ENCODE measurements at places on chromosomes 4 and X.

- no peak for DNase-seq
Observed at GRCh38 chr4:10605746-10606482, 78.7 kb downstream of the CLNK start.

GRCh38 chr4:31100536-31100935 is 380.4 kb downstream of the PCDH7 start:
- DNase-seq, result no peak

DNA sequence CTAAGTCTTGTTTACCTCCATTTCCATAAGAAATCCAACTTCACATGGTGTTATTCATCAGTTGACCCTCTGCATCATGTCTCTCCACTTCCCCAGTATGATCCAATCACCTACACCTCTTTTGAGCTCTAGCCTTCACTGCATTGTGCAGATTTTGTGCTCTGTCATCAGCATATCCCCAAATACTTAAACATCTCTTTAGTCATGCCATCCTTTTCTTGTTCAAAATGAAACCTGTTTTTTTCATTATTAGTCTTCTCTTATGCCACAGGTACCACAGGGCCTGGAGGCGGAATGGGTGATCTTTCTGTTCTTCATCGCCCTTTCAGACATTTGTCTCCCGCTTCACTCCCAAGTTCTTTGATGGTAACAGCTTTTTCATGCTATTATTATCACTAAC is 382.7 kb upstream of the GALNTL6 start:
- DNase-seq, result no peak

DNA sequence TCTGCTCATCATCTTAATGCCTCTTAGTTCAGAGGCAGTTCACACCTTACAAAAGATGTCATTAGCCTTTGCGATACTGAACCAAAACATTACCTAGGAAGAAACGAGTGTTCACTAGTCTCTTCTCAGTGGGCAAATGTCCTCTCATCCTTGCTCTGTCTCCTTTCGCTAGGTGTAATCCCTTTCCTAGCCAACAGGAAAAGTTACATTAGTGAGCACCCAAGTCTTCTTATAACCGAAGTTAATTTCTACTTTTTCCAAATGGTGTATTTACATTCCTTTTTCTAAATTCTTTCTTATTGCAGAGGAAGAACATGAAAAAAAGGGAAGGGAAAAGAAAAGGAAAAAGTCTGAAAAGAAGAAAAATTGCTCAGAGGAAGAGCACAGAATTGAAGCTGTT is 46.9 kb downstream of the SMIM31 start:
- no peak for DNase-seq

DNA sequence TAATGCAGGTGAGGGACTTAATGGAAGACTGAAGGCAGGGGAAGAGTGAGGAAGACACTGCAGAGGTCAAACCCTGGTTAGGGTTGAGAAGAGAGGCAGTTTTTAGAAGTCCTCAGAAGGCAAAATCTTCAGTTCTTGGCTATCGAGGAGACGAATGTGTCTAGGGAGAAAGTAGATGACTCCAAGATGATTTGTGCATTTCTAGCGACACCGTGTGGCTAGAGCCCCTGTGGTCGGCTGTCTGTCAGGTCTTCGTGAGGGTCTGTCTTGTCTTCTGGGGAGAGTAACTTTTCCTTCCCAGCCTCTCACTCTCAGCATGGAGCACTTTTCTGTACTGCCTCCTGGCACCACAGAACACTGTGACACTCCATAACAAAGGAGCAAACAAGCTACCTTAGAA is 458.1 kb downstream of the STIM2 start:
- no peak for DNase-seq

DNA sequence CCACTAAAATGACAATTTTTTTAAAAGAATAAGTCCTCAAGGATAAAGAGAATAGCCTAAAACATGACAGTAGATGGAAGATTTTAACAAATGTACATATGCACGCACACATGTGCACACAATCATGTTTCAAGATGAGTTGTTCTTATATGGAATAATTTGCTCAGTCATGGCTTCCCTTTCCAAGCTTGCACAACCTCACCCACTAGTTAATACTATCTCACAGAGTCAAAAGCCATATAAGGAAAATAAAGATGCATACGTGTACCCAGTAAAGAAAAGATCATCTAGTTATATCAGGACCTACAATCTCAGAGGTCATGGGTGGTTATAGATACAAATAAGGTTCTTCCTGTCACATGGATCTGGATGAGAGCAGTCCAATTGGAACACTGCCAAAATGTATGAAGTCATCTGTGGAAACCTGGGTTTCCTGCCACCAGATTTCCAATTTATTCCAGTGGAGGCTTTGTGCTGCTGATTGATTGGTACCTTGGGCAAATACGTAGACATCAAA is 56.1 kb downstream of the FAM13A start:
- no peak for DNase-seq

DNA sequence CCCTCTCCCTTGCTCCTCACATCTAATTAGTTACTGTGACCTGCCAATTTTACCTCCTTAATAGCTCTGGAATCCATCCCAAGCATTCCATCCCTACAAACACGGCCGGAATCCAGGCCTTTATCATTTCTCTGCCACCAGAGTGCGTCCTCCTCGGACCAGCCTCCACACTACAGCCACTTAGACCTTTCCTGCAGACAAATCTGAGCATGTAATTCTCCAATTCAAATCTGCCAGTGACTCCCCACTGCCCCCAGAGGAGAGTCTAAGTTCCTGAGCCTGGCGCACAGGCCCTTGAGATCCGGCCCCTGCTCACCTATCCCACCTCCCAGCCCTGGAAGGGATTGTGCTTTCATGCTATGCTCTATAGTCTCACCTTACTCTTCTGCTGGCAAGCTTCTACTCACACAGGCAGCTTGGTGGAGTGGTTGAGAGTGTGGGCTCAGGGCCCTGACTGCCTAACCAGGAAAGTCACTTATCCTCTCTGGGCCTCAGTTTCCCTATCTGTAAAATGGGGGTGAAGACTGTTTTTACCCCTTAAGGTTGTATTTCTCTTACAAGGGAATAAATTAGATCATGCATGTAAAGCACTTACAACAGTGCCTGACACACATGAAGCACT is 31.2 kb downstream of the PJA1 start:
- no peak for DNase-seq

- DNase-seq, result no peak
Observed at GRCh38 chr4:85756938-85757337, 282.0 kb downstream of the ARHGAP24 start.

GRCh38 chr4:123618606-123619005 is 222.0 kb downstream of the SPRY1 start:
- no peak for DNase-seq

DNA sequence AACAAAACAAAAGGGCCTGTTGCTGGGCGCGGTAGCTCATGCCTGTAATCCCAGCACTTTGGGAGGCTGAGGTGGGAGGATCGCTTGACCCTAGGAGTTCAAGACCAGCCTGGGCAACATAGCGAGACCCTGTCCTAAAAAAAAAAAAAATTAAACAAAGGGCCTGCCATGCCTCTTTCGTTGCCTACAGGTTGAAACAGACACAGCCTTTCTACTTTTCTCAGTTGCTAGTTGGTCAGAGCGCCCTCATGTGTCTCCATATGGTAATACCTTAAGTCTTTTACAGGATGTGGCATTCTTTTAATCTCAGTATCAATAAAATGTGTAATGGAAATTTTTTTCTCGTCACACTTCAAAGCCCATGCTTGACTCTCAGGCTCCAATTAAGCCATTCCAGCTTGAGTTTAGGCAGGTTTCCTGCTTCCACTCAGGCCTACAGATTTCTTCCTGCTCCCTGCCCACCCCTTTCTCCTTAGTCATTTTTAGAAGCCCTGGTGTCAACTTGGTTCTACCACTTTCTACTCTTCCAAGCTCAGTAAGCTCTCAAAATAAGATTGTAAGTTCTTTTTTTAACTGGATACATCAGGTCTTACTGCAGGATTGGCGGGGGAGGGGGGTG is 4.6 kb upstream of the SOWAHD start:
- DNase-seq, result no peak

DNA sequence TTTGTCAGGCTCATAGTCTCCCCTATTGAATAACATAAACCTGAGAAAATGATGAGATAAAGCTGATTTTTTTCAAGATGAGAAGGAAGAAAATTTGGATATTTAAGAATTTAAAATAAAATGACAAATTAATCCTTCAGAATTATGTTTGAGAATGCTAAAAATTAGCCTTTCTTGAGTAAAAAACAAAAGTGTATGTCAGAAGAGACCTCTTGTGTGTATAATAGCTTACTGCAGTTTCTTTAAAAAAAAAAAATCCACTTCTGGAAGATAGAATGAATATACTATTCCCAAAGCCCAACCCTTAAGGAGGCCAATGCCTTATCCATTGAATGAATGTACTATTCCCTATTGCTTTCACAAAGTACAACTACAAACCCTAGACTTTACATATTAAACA is 281.8 kb downstream of the RAPGEF2 start:
- DNase-seq, result no peak

DNA sequence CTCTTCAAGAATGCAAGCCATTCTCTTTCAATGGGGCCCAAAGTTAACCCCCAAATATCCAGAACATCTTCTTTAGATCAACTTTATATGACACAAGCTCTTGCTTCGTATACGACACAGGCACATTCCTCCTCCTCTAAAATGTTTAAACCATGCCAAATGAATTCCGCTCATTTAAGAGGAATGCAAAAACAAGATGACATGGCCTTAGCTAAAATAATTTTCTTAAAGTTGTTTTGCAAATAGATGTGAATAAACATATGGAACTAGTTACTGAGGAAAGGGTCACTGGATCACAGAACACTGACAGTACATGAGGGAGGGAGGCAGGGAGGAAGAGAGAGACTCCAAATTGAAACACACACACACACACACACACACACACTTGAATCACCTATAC is 97.4 kb downstream of the RASL11B start:
- DNase-seq, result no peak

- no peak for DNase-seq
Observed at GRCh38 chrX:73847100-73847499, 284.1 kb downstream of the CHIC1 start.

DNA sequence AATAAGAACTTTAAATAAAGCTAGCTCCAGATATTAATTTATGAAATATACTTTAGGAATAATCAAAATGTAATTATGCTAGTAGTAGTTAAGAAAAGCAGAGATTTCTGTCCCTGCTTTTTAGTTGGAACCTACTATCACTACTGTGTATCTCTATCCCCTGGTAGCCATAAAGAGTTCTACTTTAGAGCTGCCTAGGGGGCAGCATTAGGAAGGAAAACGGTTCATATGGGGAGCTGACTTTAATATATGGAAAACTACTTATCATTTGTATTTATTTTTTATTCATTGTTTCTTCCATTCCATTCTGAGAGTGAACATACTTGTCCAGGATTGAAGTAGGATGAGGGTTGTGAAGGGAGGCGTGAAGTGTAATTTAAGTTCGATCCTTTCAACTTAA is 40.9 kb downstream of the CPEB2 start:
- DNase-seq, result no peak

DNA sequence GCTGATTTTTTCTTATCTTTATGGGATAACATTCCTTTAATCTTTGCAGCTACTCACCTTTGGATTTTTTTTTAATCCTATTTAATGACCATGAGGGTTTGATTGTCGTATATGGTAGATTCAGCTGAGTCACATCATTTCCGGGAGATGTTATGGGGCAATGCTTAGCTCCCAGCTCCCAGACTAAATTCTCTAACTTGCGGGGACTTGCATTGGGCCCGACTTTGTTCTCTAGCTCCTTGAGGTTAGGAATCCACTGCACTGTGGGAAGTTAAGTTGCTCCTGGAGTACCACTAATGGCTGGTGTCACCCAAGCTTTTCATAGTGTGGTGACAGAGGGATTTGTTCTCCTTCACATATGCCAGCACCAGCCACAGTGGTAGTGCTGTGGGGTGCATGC is 287.4 kb downstream of the TECRL start:
- DNase-seq, result no peak

DNA sequence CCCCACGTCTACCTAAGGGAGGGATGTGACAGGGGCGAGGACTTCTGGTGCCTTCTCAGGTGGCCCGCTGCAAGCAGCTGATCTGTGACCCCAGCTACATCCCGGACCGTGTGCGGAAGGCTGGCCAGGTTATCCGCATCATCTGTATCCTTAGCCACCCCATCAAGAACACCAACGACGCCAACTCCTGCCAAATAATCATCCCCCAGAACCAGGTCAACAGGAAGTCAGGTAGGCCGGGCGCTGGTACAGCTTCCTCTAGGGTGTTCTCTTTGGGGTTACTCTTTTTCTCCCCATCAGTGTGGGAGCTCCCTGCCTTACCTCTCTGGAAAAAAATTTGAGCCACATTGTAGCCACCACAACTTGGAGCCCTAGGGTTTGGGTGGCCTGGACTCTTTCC is 2.4 kb upstream of the FAM50A start:
- DNase-seq, result no peak

GRCh38 chr4:147820975-147821374 is 89.1 kb downstream of the ARHGAP10 start:
- DNase-seq, result no peak

GRCh38 chr4:18388039-18388438 is 366.5 kb upstream of the LCORL start:
- no peak for DNase-seq

- DNase-seq, result no peak
Observed at GRCh38 chrX:124401696-124402095, 55.3 kb downstream of the SH2D1A start.

- no peak for DNase-seq
Observed at GRCh38 chrX:55907968-55908607, 190.5 kb downstream of the RRAGB start.

- no peak for DNase-seq
Observed at GRCh38 chr4:90833706-90834105, 706.5 kb downstream of the CCSER1 start.

- DNase-seq, result no peak
Observed at GRCh38 chrX:80335062-80335830, 85.0 kb upstream of the TENT5D start.

DNA sequence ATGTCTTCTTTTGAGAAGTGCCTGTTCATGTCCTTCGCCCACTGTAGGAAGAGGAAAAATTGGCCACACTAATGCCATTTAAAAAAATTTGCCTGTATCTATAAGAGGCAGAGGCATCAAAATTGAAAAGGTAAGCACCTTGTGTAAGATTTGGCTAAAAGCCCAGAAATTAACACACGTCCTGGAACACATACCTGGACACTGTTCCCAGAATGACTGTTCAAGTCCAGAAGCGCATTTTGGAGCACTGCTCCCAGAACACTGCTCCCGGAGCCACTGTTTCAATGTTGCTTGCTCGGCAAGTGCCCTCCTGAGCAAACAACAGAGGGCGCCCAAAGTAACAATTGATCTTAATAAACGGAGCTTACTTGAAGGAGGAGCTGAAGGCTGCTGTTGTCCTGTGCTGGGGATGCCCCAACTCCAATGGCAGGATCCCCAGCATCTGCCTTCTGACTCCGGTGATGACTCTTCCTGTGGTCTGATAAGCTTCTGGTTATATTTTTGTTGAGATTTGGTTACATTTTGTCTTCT is 1958.6 kb downstream of the C4orf33 start:
- no peak for DNase-seq

All from stimulated activated CD8-positive, alpha-beta memory T cell treated with anti-CD3 and anti-CD28 coated beads, Interleukin-4, amount 100 ng/mL, for 4 hours (primary cell).